ENCODE measurements at places on chromosomes 6 and 20.

- DNase-seq: no peak
Observed at GRCh38 chr6:67896476-67896875, 738.6 kb upstream of the ADGRB3 start.

- no peak for DNase-seq
Observed at GRCh38 chr6:42566614-42567208, 2.9 kb downstream of the UBR2 start.

DNA sequence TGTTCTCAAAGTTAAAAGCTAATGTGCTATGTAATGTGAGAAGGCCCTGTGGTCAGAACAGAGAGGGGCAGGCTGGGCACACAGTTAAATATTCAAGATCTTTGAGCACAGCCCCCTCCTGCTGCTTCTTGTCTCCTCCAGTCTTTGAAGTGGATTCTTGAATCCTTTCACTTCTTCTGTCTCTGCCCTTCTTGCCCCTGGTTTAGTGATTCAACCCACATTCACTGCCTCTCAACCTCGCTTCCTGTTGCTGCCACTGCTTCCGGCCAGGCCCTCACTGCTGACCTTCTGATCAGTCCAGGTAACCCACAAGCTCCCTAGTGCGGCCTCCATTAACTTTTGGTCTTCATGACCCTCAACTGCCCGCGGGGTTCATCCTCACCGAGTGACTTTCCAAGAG, 417.3 kb upstream of the NOX3 start:
- DNase-seq: no peak

- DNase-seq: no peak
Observed at GRCh38 chr6:55758156-55758937, 117.0 kb downstream of the BMP5 start.

GRCh38 chr20:45111799-45112471, 3.0 kb downstream of the WFDC5 start:
- DNase-seq: peak; percentile 11

DNA sequence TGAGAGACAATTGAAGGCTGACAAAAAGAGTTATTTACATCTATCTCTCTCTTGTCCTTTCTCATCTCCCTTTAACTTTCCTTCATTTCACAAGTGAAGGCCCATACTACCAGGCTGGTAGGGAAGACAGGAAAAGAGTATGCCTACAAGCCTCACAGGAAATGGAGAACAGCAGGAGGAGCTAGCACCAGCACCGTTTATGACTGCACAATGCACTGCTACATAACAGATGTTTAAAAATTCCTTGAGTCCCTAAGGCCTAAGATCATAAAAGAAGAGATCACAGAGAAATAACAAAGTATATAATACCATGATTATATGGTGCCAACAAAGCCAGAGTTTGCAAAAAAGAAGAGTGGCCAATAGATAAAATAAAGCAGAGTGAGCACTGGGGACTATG, 194.8 kb downstream of the UNC5CL start:
- no peak for DNase-seq
